ENCODE measurements at places on chromosomes 4 and X. TPM values are rescaled to one million over a fixed set of nuclear protein-coding genes. Genes with fewer than 3 reads are reported as not detected.

The AR gene
- total RNA-seq = 9.8 TPM

DNA sequence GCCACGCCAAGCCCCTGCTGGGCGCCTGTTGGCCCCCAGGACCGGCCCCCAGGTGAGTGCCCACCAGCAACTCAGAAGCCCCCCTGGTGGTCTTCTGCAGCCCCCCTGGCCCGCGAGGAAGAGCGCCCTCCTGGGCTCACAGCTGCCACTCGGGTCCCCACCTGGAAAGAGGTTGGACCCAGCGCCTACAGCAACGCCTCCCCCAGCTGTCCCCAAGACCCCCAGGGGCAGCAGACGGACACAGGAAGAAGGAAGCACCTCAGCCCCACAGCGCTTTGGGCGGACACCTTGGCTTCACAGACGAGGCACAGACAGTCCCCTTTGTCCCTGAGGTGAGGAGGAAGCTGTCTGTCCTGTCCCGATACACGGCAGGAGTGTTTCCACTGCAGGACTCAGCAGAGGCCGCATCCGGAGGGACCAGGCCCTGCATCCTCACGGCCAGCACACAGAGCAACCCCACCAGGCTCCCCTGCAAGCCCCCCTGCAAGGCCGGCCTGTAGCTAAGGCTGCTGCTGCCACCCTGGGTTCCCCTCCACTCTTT lies 115.6 kb upstream of the NKX1-1 start:
- no peak for ATAC-seq

DNA sequence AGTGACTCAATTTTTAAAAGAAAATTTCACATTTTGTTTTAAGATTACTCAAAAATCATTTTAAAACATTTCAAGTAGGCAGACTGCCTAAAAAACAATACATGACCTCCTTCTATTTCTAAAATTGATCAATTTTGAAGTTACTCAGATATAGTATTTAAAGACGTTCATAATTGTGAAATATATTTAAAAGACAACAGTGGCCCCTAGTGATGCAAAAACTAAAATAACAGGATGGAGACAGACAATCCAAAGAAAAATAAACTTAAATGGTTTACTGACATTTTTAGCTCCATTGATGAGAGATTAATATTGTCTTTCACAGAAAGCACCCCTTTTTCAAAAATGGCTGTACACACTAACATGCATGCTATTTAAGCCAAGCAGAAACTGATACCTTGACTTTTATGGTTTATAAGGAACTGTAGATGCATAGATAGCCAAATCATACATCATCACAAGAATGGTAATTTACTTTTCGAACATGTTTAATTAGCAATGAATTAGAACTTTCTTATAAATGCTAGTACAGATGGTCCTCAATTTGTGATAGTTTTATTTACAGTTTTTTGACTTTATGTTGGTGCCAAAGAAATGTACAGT lies 69.8 kb upstream of the FAT4 start:
- no peak for ATAC-seq

The SRPX gene
- total RNA-seq = 85.3 TPM

- ATAC-seq = no peak
These were observed 30.5 kb upstream of the TMLHE start for GRCh38 chrX:155643240-155643639.

- ATAC-seq = no peak
These were observed 57.1 kb downstream of the TMEM131L start for GRCh38 chr4:153523164-153523796.

DNA sequence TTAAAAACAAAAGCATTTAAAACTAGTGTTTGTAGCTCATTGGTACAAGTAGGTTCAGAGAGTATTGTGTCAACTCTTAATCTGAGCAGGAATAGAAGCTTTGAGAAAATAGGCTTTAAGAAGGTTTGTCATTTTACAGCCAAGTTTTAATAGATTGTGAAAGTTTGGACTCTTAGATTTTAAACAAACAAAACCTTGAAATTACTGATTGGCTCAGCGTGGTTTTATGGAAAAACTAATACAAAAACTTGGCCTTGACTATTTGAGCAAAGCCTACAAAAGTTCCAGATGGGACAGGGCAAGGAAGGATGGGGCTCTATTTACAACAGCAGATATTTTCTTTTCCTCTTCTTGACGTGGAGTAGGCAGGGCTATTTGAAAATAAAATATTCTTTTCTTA lies 16.5 kb downstream of the ZFX start:
- ATAC-seq = no peak

GRCh38 chrX:151346931-151347543 lies 50.0 kb upstream of the VMA21 start:
- ATAC-seq = no peak

GRCh38 chr4:54118850-54119589 lies 19.1 kb downstream of the GSX2 start:
- no peak for ATAC-seq

DNA sequence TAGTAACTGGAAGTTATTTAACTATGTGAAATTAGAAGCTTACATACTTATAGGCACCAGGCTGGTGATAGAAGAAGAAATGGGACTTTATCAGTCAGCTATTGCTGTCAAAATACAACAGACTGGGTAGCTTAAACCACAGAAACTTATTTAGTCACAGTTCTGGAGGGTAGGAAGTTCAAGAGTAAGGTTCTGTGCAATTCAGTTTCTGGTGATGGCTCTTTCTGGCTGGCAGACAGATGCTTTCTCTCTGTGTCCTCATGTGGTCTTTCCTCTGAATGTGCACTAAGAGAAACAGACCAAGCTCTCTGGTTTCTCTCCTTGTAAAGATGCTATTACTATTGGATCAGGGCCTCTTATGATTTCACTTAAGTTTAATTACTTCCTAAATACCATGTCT lies 92.1 kb upstream of the ANKRD50 start:
- no peak for ATAC-seq

The GPAT3 gene
- 6.6 TPM for total RNA-seq

The TRO gene
- 9.7 TPM for total RNA-seq

The SLC16A2 gene
- total RNA-seq = 12.1 TPM

- ATAC-seq = no peak
These were observed 36.7 kb downstream of the HMGB3 start for GRCh38 chrX:151019856-151020255.

The GABRG1 gene
- total RNA-seq = not detected

The KDR gene
- total RNA-seq = 29.9 TPM

DNA sequence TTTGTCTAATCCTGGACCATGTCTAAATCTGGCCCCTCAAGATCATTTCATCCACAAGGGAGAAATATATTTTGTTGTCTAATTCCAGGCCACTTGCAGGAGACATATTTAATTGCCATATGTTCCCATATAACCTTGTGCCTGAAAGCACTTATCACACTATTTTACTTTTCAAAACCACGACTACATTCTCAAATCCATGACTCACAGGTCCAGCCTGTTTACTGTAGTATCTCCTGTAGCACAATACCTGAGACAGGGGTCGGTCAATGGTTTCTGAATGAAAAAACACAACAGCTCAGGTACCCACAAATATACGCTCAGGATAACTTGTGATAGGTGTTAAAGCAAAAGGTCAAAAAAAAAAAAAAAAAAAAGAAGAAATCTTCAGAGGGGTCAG lies 60.9 kb downstream of the SEC24D start:
- no peak for ATAC-seq

The CPLX1 gene
- not detected for total RNA-seq

- ATAC-seq = no peak
These were observed 2.0 kb downstream of the ATP6AP1 start for GRCh38 chrX:154430479-154430878.

The TMEM154 gene
- 6.1 TPM for total RNA-seq

GRCh38 chr4:67038228-67038566 lies 507.1 kb downstream of the CENPC start:
- ATAC-seq = no peak

Data from gastroesophageal sphincter (tissue), 4 donors.